ENCODE measurements at places on chromosomes 5 and 9.

- DNase-seq, result no peak
Observed at GRCh38 chr5:54860321-54860720, 125.1 kb downstream of the ESM1 start.

DNA sequence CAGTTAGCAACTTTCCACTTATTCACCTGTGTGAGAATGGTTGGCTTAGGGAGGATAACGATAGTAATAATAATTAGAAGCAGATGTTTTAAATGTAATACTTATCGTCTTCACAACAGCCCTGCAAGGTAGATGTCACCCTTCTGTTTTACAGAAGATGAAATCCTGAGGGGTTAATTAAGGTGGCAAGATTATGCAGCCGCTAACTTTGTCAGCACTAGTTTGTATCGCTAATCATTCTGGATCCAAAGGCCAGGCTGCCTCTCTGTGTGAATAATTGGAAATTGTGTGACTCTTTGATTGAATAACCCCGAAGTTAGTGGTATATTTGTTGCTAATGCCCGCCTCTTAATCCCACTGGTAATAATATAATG is 635 bp downstream of the IFT74 start:
- no peak for DNase-seq

GRCh38 chr5:53406630-53407316 is 73.7 kb upstream of the FST start:
- no peak for DNase-seq

DNA sequence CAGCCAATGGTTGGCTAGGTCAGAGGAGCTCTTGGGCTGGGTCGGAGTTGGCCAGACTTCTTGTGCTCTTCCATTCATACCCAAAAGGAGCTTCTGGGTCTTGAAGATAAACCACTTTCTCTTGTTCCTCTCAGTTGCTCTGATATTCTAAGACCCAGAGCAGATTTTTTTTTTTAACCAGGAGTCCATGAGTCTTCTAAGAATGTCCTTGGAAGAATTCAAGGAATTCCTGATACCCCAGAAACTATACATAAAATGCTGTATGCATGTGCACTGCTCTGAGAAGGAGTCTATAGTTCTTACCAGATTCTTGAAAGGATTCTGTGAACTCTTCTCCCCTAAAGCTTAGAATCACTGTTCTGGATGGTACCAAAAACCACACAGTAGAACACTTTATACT is 9.9 kb upstream of the PALM2AKAP2 start:
- no peak for DNase-seq

GRCh38 chr9:84062538-84062937 is 81.9 kb downstream of the RMI1 start:
- DNase-seq, result no peak

DNA sequence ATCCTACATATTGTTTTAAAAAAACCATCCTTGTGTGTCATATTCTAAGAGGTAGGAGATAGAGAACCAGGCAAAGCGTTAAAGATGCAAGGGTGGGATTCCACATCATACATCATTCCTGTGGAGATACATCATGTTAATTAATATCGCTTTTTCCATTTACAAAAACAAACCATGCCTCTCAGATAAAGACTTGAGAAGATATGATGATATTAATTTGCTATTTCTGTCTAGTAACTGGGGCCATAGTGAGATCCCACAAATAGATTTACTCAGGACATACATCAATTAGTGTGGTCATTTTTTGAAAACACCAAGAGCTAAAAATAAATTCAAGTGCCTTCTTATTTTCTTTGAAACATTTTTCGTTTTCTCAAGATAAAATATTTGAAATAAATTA is 165.4 kb upstream of the TARS1 start:
- DNase-seq, result no peak

- DNase-seq, result no peak
Observed at GRCh38 chr9:23380821-23381220, 445.2 kb downstream of the ELAVL2 start.

DNA sequence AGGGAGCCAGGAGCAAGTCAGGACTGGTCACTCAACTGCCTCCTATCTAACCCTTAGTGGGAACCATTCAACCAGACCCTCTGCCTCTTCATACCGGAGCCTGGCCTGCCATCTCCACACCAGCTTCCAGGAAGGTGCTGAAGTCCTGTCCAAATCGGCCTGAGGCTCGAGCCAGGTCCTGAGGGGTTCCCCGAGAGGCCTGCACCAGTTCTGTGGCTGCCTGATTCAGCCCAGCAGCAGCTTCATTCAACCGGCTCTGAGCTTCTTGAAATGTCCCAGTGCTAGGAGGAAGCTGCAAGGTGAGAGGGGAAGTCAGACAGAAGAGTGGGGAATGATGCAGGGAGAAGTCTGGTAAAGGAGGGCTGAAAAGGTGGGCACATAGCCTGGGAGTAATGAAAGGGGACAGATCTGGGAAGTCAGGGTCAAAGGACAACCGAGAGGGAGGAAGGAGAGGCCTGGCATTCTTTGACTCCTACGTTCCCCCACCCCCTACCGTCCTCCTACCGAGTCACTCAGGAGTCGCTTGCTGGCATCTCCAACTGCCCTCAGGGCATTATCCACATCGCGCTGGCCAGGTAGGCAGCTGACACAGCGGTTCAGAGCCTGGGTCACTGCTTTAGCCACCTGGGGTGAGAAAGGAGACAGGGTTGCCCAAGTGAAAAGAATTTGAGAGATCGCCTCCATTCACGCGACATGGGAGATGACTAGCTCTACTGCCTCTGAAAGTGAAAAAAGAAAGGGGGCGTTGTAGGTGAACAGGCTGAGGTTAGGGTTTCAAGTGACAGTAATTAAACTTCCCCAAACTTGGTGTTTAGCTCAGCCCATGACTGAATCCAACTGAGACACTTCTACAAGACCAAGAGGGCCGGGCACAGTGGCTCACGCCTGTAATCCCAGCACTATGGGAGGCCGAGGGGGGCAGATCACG is 20.2 kb downstream of the TLN1 start:
- DNase-seq, result no peak

DNA sequence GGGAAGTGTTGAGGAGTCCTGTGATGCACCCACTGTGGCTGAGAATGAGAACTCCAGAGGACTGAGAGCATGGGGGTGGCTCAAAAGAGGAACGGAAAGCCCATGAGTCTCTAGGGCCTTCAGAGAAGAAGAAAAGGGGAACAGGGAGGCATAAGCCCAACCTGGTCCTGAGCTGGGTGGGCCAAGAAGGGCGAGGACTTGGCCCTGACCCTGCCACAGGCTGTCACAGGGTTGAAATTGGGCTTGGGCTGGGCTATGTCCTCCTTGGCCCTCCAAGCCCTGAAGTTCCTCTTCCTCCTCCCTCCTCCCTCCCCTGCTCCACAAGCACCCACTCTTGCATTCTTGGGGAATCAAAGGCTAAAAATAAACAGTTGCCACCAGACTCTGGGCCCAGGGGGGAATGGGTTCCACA is 49.3 kb upstream of the PPARGC1B start:
- DNase-seq, result no peak

- DNase-seq, result no peak
Observed at GRCh38 chr9:2570615-2571479, 50.7 kb upstream of the VLDLR start.

- no peak for DNase-seq
Observed at GRCh38 chr9:74858751-74859414, 28.8 kb downstream of the TRPM6 start.

DNA sequence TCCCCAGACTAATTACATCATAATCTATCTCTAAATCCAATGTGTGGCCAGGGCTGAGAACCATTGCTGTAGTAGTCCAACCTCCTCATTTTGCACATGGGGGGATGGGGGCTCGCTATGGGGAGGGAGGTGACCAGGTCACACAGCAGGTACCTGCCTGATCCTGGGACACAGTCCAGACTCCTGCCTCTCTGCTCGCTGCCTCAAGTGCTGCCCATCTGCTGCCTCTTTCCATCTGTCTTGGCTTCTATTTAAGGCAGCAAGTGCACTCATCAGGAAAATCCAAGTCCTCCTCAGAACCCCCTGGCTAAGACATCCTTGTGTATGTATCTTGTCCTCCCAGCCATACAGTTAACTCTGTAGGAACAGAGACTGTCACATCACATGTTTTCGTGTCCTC is 57.7 kb upstream of the FRRS1L start:
- no peak for DNase-seq

DNA sequence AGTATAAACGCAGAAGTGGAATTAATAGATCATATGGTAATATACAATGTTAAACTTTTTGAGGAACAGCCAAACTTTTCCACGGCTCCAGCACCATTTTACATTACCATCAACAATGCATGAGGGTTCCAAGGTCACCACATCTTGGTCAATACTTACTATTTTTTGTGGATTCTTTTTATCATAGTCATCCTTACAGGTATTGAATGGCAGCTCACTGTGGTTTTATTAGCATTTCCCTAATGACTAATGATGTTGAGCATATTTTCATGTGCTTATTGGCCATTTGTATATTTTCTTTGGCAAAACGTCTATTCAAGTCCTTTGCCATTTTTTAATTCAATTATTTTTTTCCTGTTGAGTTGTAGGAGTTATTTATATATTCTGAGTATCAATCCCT is 14.1 kb upstream of the RAPGEF6 start:
- no peak for DNase-seq

DNA sequence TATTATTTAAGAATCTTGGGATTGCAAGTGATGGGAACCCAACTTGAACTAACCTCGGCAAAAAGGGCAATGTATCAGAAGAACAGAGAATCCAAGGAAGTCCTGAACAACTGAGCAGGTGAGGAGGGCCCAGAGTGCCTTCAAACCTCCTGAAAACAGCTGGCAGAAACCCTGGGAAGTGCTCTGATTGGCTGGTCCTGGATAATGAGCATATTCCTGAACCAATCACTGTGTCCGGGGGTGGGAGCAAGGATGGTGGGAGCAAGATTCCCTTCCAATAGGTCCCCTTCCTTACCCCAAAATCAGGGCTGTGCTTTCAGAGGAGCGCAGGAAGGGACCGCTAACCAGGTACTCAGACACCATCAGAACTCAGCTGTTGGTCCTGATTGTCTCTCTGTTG is 31.9 kb upstream of the TBC1D2 start:
- DNase-seq, result no peak

GRCh38 chr9:128771094-128771721 is 519 bp downstream of the ZER1 start:
- no peak for DNase-seq

DNA sequence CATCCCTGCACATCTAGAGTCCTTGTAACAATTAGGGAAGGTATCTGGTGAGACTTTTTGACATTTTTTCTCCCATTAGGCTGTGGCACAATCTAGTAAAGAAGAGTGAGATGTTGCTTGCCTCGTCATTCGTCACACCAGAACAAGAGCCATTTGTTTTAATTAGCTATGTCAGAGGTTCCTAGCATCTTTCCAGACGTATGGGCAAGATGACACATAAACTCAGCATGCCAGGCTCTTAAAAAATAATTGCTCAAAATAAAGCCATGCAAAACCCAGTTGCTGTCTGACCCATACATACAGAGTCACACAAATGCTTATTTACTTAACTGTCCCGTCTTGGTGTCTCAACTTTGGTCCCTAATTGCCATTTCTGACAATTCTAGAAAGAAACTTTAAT is 125.9 kb downstream of the TRPM3 start:
- DNase-seq, result no peak

DNA sequence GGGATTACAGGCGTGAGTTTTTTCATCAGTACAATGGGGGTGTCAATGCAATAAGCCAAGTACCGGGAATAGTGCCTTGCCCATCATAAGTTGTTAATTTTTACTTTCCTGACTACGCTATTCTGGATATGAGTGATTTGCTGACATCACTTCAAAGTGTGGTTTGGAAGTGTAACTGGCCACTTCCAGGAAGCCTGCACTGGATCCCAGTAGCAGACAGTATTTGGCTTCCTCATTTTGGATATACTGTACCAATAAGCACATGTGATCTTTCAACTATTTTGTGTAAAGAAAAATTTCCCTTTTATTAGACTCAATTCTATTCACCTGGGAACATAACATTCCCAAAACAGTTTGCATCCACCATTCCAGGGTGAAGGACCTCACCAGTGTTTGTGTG is 417.7 kb upstream of the KLF4 start:
- DNase-seq, result no peak

- DNase-seq, result no peak
Observed at GRCh38 chr5:33439905-33440481, 772 bp upstream of the TARS1 start.

GRCh38 chr9:133645021-133645765 is 9.0 kb downstream of the DBH start:
- no peak for DNase-seq

DNA sequence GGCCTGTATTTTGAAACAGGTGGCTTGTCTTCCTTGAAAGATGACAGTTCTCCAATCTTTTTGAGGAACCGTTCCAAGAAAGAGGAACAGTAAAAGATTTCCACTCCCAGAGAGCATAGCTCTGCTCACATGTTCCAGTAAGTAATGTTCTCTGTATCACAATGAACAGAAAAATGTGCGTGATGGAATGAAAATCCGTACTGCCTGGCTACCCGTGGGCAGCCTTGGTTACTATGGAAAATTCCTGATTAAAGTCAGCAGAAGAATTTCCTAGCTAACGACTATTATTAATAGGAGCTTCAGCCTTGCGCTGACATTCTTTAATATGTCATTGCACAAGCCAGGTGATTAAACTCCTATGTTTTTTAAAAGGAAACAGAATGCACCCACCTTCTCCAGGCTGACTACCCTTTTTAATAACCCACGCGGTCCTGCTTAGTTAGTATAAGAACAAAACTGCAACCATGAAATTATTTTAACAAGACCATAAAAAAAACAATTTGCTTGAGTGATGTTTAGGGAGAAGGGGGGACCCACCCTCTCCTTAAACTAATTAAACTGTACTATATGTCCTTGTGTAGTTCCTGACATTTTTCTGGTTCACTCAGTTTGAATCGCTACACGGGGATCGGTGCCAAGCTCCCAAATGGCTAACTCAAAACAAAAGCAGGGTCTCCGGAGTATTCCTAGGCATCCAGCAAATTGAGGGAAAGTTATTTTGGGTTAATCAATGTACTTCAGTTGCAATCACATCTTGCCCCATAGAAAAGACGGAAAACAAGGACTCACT is 54.8 kb upstream of the CPEB4 start:
- peak; percentile 28 for DNase-seq

GRCh38 chr5:126658561-126658960 is 57.8 kb downstream of the PHAX start:
- DNase-seq, result no peak

DNA sequence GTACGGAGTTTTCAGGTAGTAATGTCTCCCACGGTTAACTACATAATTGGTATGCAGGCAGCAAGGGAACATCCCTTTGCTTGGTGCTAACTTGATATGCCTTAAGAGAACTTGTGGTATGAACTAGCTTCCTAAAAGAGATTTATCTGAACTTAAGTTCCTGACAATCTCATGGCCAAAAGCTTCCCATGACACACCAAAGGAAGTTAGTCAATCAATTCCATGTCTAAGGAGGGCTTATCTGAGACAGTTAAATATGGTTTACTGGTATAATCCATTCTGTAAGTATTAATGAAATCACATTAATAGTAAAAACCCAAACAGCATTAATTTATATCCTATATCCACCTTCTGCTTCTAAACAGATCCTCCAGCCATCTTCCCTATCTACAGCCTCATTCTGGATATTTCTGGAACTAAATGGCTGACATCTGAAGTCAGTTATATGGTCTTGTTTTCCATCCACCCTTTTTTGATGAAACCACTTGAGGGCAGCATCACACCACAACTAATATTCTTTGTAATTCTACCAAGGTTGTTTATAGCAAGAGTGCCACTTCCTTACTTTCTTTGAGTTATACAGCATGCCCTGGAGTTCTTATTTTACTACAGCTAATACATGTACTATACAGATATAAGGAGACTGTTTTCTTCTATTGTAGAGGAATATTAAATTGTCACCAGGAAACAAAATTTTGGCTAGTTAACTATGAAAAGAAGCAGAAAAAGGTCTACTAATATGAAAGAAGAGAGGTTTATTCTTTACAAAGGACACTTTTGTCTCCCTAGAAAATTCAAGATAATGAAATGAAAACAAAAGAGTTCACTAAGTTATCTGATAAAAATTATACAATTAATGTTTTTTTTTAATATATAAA is 34.7 kb downstream of the SHOC1 start:
- peak; percentile 28 for DNase-seq

All from retina (tissue), 1 donor.